Omental fat pad (tissue), 4 donors: ENCODE measurements at places on chromosomes 12 and 14.

- no peak for DNase-seq
Observed at GRCh38 chr12:92210071-92210470, 64.4 kb upstream of the BTG1 start.

GRCh38 chr12:124006085-124006845, 33.2 kb downstream of the ZNF664 start:
- DNase-seq = no peak

GRCh38 chr12:107378609-107379008, 285.3 kb upstream of the CRY1 start:
- no peak for DNase-seq

DNA sequence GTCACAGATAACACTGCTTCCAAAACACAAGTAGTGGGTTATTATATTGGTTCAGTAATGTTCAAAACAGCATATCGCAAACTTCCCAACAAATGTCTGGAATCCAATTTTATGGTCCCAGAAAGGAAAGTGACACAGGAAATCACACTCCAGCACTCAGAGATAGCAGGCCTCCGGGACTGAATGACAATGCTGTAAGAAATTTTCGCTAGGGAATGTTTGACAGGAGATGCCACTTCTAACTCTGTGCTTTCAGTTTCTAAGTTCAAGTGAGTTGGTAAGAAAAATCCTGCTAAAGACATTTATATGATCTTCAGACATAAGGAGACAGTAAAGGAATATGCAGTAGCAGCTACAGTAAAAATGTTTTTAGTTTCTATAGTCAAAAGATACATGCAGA, 93.2 kb downstream of the SLC2A13 start:
- DNase-seq = no peak

DNA sequence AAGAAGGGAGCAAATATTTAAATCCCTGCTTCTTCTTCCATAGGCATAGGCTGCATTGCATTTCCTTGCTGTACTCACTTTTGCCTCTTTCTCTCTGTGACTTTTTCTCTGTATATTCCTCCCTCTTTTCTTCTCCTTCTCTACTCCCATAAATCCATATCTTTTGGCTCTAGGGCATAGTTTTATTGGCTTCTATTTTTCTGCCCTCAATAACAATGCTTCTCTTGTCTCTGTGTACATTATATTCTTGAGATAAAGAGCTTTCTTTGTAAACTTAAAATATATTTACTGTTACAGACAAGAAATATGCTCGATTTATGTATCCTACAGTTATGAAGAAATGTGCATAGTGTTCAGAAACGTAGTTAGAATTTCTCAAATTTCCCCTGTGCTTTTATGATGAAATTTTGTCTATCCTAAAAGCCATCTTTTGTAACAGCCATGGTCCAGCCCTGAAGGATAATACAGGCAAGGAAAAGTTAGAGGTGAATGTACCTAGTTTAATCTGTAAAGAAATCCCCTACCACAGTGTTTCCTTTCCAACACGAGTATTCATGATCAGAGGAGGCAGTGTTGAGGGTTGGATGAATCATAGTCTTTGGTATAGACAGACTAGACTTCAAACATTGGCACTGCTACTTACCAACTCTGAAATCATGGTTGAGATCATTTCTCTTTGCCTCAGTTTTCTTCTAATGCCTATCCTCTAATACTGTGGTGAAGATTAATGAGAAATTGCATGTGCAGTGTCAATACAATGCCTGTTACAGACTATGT, 173.3 kb upstream of the FAR2 start:
- no peak for DNase-seq

DNA sequence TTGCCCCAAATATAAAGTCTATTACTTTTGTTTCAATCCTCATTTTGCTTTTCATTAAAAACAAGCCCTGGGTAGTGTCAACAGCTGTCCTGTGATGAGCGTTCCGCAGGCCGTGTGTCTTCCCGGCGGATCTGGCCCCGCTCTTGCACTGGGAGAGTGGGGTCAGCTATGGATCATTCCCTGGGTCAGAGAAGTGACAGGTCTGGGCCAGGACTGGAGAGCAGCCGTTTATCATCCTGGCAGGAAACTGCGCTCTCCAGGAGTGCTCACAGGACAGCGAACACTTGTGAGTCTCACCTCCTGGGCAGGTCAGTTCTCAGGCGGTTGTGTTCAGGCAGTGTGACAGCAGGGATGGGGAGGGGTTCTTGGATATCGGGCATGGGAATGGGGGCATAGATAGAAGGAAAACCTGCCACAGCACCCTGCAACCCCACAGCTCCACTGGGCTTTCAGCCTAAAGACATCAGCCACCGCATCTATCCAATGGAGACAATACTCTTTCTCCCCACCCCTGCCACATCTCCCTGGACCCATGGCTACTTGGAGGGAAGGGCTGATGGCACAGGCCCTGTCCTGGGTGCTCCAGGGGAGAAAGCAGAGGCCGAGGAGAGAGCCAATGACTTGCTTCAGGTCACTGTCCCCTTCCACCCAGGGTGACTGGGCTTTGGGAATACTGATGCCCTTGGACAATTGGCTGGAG, 47.8 kb upstream of the CHGA start:
- DNase-seq = no peak

GRCh38 chr12:68340404-68341270, 8.5 kb upstream of the MDM1 start:
- DNase-seq = no peak

- no peak for DNase-seq
Observed at GRCh38 chr12:116538682-116539305, 20.4 kb upstream of the MAP1LC3B2 start.

DNA sequence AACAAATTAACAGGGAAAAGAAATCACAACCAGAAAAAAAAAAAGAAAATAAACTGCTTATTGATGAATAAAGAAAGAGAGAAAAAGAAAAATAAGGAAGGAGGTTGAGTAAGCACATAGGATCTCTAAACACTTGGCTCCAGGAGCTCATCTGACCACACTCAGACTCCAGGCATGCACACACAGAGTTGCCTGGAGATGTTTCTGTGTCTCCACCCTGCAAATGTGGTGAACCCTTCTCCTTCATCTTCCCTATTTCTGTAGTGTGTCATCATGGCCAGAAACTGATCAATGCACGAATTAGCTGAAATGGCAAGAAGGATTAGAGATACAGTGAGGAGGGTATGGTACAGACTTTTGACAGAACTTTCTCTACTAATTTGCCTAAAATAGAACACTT, 20.2 kb downstream of the OR4N2 start:
- DNase-seq = no peak

DNA sequence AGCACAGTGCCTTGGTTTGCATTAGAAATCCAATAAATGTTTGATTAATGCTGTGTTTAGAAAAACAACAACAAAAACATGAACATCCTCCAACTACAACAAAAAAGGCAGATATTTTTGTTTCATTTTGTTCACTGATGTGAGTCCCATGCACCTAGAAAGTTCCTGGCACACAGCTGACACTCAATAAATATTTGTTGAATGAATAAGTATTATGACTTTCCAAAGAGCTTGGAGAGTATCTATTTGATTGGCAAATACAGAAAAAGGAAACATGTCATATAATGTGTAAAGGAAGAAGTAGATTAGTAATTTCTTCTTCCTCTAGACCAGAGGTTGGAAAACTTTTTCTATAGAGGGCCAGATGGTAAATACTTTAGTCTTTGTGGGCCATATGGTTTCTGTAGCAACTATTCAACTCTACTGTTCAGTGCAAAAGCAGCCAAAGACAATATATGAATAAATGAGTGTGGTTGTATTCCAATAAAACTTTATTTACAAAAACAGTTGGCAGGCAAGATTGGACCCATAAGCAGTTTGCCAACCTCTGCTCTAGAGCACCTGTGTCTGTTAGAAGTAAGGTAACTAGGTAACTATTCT, 312.3 kb upstream of the DIO2 start:
- DNase-seq = no peak

- DNase-seq = no peak
Observed at GRCh38 chr12:61452076-61452475, 808.1 kb upstream of the USP15 start.

GRCh38 chr14:88289234-88289633, 33.8 kb downstream of the KCNK10 start:
- DNase-seq = no peak

DNA sequence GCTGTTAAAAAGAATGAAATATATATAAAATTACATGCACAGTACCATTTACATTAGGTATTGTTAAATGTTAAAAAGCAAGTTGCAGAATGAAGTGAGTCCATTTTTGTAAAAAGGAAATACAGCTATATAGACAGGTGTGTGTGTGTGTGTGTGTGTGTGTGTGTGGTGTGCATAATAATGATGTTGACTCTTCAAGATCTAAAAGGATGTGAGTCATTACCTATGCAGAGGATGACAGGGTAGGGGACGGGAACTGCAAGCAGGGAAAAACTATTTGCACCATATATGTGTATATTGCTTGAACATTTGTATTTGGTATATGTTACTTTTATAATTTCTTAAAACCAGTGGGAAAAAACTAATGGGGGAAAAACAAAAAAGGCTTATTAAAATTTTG, 3.1 kb downstream of the C14orf39 start:
- no peak for DNase-seq

GRCh38 chr14:104447750-104448149, 131.8 kb upstream of the C14orf180 start:
- no peak for DNase-seq
